ENCODE measurements at places on chromosomes 13 and 19.

- peak; percentile 98 for DNase-seq
Measured at GRCh38 chr19:20565321-20566018, at the start of gene ZNF737. ZNF737 (minus strand) TSS chr19:20565781; CDS start chr19:20565640, 141 bp downstream.

GRCh38 chr19:2468596-2468995 is 7.3 kb upstream of the GADD45B start:
- DNase-seq = no peak

DNA sequence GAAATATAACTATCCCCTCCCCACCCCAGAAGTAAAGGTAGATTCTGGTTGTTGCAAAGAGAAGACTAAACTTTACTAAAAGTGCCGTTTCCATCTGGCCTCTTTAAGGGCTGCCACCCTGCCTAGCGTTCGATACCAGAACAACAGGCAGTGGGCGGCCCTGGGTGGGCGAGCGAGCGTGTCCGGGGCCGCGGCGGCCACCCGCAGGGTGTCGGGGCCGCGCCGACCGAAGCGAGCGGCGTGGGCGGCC is 2.6 kb downstream of the FGF9 start:
- DNase-seq = no peak

DNA sequence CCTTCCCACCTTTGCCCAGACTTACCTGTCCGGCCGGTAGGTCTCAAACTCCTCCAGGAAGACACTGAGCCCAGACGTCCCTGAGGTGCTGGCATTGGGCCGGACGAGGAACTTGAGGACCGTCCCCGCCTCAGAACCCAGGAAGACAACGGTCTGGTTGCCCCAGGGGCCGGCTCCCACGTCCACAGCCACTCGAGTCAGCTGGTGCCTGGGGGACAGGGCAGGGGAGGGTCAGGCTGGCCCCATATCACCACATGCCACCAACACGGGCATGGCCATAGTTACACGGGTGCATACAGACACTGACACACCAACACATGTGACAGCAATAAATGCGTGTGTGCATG is 8.4 kb upstream of the LRG1 start:
- no peak for DNase-seq

DNA sequence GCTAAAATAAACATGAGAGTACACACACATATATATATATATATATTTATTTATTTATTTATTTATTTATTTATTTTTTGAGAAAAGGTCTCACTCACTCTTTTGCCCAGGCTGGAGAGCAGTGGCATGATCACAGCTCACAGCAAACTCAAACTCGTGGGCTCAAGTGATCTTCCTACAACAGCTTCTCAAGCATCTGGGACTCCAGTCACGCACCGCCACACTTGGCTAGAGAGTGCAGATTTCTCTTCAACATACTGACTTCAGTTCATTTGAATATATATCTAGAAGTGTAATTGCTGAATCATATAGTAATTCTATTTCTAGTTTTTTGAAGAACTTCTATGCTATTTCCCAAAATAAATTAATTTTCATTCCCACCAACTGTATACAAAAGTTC is 1711.8 kb downstream of the SLITRK5 start:
- no peak for DNase-seq

DNA sequence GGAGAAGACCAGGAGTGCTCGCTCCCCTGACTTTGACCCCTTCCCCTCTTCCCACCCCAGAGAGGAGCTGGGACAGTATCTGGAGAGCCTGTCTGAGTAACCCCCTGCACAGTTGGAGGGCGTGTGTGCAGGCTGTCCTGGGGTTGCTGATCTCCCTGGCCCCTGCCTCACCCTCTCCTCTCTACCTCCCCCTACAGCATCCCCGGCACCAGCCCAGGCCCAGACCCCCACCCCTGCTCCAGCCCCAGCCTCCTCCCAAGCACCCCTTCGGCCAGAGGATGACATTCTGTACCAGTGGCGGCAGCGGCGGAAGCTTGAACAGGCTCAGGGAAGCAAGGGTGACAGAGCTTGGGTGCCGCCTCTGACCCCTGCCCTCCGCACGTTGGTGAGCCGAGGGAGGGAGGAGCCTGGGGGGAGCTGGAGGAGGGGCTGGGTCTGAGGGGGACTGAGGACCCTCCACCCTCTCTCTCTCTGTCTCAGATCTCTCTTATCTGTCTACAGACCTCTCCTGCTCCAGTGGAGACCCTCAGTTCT is 8.7 kb downstream of the PROSER3 start:
- DNase-seq = peak; percentile 49

DNA sequence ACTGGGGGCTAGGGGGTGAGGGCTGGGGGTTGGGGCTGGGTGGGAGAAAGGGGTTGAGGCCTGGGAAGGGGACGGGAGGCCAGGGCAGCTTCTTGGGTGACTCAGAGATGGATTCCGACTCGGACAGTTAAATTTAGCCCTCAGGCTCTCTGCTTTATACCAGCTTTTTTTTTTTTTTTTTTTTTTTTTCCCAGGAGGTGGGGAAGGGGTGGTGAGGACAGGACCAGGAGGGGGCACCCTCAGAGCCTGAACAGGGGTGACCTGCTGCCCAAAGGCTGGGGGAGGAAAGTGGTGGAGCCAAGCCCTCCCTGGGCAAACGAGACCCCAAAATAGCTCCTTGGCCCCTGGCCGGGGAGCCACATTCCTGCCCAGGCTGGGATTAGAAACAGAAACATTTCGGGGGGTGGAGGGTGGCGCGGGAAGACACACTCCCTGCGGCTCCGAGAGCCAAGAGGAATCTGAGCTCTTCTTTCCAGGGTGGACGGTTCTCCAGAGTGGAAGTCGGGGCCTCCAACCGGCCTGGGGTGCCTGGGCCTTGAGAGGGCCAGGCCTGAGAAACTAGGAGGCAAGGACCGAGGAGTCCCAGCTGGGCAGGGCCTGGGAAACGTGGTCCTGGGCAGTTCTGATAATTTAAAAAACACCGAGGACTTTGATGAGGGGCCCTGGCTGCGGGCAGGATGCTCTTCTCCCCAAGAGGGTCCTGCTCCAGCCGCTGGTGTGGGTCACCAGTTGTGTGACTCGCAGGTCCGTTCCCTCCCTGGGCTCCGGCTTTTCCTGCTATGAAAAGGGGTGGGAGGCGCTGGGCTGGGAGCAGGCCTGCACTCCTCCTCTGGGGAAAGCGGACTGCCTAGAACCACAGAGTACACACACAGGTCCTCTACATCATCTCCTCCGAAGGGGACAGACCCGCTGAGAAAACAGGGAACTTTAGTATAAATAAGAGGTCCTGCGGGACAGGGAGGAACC is 813 bp upstream of the DMPK start:
- peak; percentile 51 for DNase-seq

GRCh38 chr13:98411617-98412265 is 165.2 kb downstream of the STK24 start:
- DNase-seq = no peak

DNA sequence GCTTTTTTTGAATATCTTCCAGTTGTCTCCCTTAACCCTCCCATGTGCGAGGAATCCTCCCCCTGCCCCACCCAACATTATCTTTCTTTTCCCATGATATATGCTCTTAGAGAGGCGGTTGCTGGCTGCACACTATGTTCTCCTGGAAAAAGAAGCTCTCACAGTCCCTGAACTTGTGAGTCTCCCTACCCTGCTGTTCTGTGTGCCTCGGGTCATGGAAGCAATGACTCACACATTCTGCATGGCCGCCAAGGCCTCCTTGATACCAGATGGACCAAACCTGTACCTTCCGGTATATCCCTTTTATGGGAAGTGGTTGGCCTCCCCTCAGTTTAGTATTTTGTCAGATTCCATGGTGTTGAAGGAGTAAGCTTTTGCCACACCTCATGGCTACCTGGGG is 705.4 kb downstream of the SLITRK6 start:
- DNase-seq = peak; percentile 44

DNA sequence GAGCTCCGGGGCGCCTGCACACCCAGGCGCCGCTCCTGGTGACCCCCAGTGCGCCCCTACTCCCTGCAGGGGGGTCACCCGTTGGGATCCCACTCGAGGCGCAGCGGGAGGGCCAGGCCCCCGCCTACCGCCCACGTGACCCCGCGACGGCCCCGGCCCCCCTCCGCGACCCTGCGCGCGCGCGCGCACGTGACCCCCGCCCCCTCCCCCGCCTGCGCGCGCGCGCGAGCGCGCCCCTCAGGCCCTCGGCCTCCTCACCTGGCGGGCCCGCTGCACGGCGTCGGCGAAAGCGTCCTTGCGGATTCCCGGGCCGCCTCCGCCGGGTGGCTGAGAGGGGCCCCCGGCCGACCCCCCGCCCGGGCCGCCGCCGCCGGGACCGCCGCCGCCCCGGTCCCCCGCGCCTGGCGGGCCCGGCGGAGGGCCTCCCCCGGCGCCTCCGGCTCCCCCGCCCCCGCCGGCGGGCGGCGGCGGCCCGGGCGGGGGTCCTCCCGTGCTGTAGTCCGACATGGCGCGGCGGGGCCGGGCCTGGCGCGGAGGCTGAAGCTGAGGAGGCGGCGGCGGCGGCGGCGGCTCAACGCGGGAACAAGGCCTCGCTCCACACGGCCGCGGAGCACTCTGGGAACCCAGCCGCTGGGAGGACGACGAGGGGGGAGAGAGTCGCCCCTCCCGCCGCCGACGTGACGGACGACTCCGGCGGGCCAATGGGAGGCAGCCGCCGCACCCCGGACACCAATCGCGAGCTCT is at the start of gene KHSRP:
KHSRP (minus strand) TSS at position 617 of the 744 bp plus-strand sequence; CDS start at position 507, 110 bp downstream.
- no peak for DNase-seq

DNA sequence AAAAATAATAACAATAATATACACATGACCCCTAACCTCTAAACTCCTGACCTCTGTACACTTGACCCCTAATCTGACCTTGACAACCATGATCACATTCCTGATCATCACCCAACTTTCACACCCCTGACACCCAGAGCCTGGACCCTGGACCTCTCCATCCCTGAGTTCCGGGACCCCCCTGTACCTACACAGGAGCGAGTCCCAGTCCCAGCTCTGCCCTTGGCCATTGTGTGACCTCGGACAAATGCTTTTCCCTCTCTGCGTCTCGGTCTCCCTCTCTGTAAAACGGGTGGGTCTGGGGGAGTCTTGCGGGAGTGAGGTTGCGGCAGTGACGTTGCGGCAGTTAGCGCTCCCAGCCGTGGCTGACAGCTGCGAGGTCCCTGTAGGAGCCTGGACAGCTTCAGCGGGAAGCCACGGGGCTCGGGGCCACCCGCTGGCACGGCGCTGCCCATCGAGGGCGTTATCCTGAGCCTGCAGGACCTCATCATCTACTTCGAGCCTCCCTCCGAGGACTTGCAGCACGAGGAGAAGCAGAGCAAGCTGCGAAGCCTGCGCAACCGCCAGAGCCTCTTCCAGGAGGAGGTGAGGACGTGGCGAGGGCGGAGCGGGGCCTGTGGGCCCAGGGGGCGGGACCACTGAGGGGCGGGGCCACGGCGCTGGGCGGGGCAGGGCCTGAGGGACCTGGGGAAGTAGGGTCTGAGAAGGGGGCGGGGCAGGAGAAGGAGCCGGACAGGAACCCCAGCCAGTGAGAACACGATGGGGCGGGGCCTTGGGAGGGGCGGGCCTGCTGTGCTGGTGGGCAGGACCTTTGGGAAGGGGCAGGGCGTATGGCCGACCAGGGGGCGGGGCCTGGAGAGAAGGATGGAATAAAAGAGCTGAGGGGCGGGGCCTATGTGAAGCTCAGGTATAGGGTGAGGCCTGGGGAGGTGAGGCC is 19.2 kb downstream of the RYR1 start:
- DNase-seq = peak; percentile 99

- DNase-seq = no peak
Measured at GRCh38 chr19:3844596-3844995, 24.2 kb downstream of the ZFR2 start.

DNA sequence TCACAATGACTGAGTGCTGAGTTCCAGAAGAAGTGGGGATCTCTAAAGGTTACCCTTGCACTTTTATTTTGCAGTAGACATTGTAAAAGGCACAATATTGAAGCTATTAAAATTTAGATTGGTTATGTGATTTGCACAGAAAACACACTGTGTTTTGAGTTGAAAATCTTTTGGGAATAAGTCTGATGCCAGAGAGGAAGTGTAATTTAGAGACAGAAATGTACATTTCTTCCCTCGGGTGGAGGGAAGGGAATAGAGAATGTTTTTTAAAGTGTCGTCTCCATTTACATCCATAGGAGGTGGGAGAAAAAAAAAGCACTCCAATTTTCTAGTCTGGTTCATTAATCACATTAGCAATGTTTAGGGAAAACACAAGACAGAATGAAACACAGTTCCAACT is 465.8 kb downstream of the OLFM4 start:
- no peak for DNase-seq

DNA sequence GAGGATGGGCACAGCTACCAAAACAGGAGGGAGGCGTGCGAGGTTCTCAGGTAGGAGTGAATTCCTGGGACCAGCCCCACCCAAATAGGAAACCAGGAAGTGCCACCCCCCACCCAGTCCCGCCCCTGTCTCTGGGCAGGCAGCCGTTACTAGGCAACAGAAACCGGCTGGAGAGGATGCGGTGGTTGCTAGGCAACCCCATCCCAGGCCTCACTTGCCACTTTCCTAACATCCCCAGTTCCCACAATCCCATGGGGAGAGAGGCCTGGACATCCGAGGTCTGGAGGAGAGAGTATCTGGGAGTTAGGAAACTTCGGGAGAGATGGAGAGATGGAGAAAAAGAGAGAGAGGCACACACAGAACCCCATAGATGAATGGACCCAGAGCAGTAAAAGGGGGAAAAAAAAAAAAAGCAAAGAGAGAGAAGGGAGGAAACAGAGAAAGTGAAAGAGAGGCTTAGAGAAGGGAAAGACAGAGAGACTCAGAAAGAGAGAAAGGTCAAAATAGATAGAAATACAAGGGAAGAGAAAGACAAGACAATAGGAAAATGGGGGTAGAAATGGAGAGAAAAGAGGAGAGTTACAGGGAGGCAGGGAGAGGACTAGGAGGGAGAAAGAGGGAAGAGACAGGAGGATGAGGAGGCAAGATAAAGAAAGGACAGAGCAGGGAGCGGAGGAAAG is 3.8 kb downstream of the GRIK5 start:
- peak; percentile 81 for DNase-seq

GRCh38 chr19:54208784-54209057 is 8.1 kb downstream of the RPS9 start:
- no peak for DNase-seq

DNA sequence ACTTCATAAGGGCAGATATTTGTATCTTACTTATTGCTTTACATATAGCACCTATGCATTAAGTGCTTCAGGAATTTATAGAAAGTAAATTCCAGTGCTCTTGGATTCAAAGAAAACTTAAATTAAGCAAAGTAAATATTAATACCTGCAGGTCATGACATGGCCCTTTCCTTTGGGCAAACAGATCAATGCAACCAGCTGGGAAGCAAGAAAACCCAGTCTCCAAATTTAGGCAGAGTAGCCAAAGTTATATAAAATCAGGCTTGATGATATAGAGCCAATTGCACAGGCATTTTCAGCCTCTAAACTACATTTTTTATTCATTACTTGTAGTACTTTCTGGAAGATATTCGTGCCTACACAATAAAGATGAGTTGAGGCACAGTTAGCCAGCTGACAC is 16.9 kb downstream of the TGDS start:
- DNase-seq = no peak

DNA sequence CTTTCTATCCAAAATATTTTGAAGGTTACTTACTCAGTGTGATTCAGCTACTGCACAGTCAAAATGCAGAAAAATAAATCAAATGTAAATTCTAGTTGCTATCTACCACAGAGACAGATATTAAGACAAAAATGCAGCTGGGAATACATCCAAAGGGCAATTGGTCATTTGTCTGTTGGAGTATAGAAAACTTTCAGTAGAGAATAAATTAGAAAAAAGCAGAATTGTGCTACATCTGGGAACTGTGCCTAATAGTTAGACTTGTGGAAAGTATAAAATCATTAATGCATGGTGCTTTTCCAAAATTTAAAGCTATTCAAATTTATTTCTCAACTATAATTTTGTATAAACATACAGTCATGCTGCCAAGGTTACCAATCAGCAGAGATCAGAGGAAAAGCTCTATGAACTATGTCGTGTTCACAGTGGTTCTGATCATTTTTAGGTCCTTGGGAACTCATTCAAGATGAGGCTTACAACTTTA is 1635.8 kb downstream of the PCDH9 start:
- no peak for DNase-seq
